ENCODE measurements at places on chromosomes 7 and 10.

DNA sequence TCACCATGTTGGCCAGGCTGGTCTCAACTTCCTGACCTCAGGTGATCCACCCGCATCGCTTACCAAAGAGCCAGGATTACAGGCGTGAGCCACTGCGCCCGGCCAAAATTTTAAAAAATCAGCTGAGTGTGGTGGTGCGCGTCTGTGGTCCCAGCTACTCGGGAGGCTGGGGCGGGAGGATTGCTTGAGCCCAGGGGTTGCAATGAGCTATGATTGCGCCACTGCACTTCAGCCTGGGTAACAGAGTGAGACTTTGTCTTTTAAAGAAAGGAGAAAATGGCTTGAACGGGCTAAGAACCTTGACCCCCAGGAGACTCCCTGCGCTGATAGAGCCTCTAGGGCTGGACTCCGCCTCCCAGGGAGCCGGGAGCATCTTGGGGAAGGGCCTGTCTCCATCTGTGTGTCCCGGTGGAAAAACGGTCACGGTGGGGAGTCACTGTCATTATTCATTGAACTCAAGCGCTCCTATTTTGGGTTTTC, 760 bp upstream of the KCTD7 start:
- no peak for DNase-seq

- no peak for DNase-seq
These were observed 98.6 kb upstream of the HDAC9 start for GRCh38 chr7:18396953-18397352.

DNA sequence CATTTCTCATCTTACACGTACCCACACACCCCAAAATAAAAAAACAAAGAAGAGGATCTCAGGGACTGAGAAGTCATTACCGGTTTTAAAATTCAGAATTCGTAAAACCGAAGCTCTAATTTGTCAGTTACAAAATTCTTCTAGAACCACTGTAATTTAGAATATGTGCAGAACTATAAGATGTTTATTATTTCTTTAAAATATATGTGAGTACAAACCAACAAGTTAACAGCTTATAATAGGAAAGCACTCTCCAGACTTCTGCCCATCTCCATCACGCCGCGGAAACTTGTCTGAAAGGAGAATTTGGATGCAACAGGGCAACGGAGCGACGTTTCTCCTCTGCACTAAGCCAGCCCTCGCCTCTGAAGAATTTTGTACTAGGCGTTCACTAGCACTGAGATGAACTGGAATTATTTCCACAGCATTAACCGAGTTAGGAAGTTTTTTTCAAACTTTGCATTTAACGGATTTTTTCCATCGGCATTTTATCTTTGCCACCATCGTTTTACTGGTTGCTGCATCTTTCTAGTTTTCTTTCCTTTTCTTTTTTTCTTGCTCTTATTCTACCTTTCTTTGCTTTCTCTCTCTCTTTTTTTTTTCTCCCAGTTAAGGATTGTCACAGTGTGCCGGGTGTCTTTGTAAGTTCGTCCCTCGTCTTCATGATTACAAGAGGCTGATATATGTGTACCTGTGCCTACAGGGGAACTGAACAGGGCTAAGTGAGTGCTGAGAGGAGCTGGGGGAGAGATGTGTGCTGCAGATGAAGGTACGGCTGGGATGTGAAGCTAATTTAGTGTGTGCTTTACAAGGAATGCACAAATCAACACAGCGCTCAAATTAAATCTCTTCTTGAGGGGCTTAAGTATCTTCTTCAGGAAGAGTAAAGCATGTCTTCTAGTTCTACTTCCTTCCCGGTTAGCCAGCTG, 295.9 kb upstream of the NFE2L3 start:
- DNase-seq, result no peak

- DNase-seq, result peak; percentile 16
These were observed at the start of gene TMEM140 for GRCh38 chr7:135147899-135148721. Gene TMEM140 (plus strand): TSS chr7:135148072. CDS start chr7:135164442, 16,370 bp downstream.

DNA sequence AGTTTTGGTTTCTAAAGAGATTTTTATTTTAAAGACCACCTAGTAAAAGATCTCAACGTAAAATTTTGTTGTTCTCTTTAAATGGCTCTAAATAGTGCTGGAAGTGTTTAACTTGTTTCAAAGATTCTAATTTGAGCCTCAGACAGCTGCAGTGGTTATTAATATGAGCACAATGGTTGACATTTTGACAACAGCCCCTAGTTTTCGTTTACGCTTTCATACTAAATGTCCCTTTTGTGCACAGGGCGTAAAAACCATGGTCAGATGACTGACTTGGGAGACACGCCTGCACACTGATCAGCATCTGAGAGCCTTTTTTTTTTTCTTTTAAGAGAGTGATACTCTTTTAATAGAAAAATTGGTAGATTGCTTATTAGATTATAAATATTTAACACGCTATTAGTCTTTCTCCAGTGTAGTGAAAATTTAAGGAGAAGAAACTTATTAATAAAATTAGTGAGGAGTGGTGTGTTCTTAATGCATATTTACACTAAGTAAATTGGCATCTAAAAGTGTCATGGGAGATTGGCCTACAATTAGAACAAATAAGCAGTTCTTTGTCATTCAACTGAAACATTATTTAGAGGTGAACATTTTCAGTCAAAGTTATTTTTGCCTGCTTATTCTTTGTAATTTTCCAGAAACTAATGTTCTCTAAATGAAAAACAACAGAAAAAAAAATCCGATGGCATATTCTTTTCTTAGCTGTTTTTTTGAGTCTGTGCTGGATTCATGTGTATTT, 182.8 kb upstream of the PHYHIPL start:
- no peak for DNase-seq

DNA sequence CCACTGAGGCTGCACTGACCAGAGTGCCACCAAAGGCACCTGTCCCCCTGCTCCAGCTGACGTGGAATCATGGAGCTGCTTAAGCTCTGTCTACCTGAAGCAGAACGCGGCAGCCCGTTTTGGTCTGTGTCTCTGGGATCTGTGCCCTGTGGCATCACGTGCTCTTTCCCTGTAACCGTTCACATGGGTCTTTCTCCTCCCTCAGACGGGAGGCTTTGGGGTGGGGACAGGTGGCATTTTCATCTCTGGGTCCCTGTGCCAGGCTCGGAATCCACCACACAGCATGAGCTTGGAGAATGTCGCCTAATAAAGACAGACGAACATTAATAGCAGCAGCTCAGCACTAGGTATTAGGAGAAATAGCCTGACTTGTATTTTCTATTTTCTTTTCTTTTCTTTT, 1.6 kb upstream of the ADAP1 start:
- DNase-seq, result no peak

GRCh38 chr7:134870156-134870555, 90.7 kb downstream of the CALD1 start:
- no peak for DNase-seq

GRCh38 chr10:58851606-58852005, 324.8 kb upstream of the PHYHIPL start:
- no peak for DNase-seq

GRCh38 chr7:106190589-106191330, 78.6 kb upstream of the SYPL1 start:
- no peak for DNase-seq
